C1 segment of cervical spinal cord (tissue), 14 donors: ENCODE measurements at places on chromosomes 5 and 9.

GRCh38 chr5:33968211-33969005 is 16.1 kb downstream of the SLC45A2 start:
- no peak for DNase-seq

GRCh38 chr9:17757816-17758215 is 178.9 kb downstream of the SH3GL2 start:
- no peak for DNase-seq

GRCh38 chr5:59330680-59331079 is 562.8 kb downstream of the PDE4D start:
- no peak for DNase-seq

DNA sequence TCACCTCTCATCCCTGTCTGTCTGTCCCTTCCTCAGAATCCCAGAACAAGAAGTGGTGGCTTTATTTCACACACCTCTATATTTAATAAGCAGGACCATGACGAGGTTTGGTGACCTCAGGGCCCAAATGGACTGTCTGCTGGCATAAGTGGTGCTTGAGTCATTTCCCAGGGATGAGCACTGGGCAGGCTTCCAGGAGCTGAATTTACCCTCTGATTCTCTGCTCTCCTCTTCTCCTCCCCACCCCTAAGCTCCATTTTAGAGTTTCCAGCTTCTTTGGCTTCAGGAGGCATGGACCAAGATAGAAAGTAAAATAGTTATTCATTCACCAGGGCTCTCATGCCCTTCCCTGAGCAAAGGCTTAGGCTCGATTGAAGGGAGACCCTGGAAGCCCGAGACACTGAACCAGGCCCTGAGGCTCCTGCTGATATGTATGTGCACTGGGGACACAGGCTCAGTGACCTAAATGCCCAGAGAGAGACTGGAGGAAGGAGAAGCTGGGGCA is 69.1 kb downstream of the PPARGC1B start:
- no peak for DNase-seq
